Stimulated activated CD4-positive, alpha-beta T cell treated with anti-CD3 and anti-CD28 coated beads, Interleukin-12 subunit alpha, Interleukin-12 subunit beta, amount 100 ng/mL, for 4 hours (primary cell): ENCODE measurements at places on chromosomes 16 and 17.

DNA sequence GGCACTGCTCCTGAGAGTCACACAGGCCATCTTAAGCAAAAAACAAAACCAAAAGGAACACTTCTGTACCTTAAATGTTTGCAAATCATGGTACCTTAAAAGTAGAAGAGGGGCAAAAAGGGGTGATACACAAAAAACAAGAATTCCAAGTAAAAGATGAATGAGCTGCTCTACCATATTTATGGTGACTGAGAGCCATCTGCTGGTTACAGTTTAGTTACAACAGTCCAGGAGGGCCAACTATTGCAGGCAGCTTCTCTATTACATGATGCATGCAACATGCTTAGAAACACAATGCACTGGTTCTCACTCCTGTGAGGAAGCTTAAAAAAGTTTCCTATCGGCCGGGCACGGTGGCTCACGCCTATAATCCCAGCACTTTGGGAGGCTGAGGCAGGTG lies 53.5 kb downstream of the STX8 start:
- DNase-seq: no peak

DNA sequence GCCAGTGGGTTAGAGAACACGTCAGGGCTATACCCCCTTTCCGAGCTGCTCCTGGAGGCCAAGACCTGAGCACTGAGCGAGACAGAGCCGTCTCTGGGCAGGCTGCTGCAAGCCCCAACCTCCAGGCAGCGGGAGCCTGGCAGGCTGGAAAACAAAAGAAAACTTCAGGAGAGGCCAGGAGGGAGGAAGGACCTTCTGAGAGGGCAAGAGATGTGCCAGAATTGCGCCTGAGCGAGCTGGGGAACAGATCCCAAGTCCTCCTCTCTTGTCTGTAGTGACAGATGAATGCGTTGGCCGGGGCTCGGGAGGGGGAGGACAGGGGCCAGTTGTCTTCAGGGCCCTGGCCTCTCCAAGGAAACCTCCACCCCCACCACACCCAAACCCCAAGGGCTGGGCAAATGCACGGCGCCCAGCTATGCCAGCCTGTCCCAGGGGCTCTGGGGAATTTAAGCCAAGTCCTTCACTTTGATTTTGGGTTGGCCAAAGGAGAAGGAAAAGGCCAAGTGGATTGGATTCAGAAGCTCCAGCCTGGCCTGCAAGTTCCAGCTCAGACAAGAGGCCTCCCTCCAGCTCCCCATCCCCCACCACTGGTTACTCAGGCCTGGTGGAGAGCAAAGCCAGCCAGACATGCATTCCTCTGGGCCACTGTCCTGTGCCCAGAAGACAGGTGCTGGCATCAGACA lies 18.1 kb downstream of the SDK2 start:
- DNase-seq: no peak

GRCh38 chr16:69761983-69762813 lies at the start of gene WWP2:
WWP2 (plus strand) TSS chr16:69762332; CDS start chr16:69787011, 24,679 bp downstream.
- DNase-seq: peak; percentile 71

GRCh38 chr17:14827396-14827919 lies 437.7 kb downstream of the PMP22 start:
- no peak for DNase-seq

DNA sequence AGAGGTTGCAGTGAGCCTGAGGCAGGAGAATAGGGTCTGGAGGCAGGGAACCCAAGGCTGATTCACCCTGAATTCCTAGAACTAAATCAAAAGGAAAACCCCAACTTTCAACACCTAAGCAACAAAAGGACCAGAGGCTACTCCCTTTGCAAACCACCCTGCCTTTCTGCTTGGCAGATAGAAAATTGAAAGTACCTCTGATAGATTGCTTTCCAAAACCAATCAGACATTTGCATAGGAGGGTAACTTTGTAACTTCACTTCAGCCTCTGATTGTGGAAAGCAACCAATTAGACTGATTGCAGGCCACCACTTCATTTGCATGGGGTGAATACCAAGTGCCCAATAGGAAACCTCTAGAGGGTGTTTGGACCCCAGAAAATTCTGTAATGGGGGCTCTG lies 10.9 kb upstream of the TMEM98 start:
- no peak for DNase-seq

GRCh38 chr16:11265124-11265523 lies 4.0 kb downstream of the TNP2 start:
- no peak for DNase-seq

GRCh38 chr17:41254861-41255260 lies 323 bp upstream of the KRTAP9-9 start:
- no peak for DNase-seq

DNA sequence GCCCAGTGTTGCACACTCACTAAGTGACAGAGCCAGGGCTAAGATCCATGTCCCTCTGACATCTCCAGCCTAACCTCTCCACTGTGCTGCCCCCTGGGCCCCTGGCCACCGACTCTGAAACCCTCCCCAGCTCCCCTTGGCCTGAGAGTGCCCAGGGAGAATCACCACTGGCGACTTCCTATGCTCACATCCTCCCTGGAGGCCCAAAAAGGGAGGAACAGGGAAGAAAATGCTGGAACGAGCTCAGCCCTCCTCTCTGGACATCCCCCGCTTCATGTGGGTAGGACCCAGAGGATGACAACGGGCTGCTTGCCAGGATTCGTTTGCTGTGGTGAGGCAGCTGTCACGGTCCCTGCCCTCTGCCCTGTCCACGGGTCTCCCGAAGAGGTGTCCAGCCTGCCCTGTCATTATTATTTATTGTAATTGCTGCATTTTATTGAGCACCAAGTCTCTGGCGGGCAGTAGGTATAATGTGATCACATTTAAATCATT lies 153.5 kb upstream of the RPL38 start:
- DNase-seq: no peak

DNA sequence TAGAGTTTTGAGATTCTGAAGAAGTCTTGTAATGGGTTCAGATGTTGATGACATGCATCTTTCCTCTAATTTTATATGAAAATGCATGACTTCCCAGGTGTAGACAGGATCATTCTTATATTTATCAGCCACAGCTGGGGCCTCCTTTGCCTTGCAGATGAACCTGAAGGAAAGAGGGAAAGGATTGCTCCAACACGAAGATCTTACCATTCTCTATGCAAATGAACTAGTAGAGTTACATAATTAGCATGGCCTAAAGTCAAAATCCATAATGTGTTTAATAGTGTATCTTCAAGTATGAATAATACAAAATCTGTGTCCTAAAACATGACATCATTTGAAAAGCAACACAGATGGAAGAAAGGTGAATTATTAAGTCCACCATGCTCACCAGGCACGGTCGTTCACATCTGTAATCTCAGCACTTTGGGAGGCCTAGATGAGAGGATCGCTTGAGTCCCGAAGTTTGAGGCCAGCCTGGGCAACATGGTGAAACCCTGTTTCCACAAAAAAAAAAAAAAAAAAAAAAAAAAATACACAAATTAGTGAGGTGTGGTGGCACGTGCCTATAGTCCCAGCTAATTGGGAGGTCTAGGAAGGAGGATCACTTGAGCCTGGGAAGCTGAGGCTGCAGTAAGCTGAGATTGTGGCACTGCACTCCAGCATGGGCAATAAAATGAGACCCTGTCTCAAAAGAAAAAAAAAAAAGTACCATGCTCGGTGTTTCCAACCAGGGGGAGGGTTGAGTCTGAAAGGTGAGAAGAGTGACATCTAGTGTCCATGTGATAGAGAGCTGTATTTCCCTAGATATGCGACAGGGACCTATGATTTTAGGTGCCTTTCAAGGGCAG lies 6.3 kb downstream of the VWA3A start:
- no peak for DNase-seq

DNA sequence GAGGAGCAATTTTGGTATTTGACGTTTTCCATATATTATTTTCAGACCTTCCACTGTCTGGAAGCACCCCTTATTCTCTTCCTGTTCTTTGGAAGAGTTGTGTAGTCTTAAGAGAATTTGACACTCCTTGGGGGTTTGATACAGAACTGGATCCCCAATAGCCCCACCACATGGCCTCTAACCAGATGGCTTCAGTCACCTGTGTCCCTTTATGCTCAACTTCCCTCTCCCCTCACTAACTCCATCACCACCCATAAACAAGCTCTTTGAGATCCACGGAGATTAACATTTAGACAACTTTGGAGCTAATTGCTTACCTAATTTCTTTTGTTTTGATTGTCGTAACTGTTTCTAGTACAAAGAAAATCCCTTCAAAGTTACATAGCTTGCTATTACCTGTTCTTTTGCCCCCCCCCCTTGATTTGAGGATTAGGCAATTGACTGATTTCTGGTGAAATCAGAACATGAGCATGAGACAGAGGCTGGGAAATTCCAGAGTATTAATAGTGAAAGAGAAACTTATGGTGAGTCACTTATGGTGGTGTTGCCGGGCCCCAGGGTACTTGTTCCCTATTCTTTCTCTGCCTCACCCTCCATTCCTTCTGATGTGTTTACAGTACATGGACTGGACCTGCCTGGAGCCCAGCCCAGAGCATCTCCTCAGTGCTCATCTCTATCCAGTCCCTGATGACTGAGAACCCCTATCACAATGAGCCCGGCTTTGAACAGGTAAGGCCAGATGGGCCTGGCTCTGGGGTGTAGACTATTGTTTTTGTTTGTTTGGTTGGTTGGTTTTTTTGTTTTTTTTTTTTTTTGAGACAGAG lies 7.5 kb downstream of the UBE2Z start:
- DNase-seq: peak; percentile 38

DNA sequence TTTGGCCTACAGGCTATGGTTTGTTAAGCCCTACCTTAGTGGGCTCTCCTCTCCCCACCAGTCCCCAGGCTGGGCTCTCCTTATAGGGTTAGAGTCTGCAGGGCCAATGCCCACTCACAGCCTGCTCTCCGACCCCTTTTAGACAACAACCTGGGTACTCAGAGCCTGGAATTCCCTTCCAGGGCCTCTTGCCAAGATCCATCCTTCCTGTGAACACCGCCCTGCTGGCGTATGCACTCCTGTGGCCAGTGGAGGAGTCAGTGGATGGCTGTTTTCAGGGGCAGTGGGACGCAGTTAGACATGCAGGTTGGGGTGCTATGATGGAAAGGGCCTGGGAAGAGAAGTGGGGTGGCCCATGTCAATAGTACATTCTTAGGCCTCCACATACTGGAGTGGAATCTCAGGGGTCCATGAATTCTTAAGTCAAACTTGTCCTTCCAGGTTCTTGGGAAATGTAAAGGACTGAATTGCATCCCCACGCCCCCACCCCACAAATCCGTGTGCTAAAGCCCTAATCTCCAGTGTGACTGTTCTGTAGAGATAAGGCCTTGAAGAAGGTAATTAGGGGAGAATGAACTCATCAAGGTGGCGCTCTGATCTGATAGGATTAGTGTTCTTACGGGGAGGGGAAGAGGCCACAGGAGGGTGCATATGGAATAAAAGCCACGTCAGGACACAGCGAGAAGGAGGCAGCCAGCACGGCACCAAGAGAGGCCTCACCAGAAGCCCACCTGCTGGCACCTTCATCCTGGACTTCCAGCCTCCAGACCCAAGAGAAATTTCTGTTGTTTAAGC lies 81.6 kb upstream of the CACNG5 start:
- no peak for DNase-seq

- DNase-seq: no peak
Observed at GRCh38 chr16:17770104-17770503, 299.3 kb upstream of the XYLT1 start.

GRCh38 chr17:57285701-57286100 lies 29.4 kb downstream of the MSI2 start:
- DNase-seq: no peak

DNA sequence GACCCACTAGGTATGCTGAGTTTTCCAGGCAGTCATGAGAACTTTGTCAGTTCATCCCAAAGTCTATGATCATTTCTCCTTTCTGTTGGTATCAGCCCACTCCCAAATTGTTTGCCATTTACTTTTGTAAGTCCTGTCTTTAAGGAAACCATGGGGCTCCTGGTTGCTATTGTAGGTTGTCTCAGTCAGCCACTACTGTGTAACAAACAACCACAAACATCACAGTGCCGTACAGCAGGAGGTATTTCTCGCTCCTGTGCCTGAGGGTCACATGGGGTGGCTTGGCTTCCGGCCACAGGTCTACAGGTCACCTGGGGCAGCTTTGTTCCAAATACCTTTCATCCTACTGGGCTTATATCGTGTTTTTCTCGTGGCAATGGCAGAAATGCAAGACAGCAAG lies 71.6 kb downstream of the C17orf67 start:
- DNase-seq: no peak

DNA sequence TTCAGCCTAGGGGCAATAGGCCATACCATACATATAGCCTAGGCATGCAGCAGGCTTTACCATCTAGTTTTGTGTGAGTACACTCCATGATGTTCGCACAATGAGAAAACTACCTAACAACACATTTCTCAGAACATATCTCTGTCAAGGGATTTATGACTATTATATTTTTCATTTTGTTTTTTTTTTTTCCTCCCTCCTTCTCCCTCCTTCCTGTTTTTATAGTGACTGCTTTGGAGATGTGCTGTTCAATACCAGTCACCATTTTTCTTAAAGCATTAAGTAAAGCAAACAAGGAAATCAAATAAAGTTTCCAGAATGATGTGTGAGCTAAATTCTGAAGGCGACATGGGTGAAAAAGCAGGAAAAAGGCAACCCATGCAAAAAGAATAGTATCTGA lies 194.6 kb downstream of the STX8 start:
- DNase-seq: no peak

DNA sequence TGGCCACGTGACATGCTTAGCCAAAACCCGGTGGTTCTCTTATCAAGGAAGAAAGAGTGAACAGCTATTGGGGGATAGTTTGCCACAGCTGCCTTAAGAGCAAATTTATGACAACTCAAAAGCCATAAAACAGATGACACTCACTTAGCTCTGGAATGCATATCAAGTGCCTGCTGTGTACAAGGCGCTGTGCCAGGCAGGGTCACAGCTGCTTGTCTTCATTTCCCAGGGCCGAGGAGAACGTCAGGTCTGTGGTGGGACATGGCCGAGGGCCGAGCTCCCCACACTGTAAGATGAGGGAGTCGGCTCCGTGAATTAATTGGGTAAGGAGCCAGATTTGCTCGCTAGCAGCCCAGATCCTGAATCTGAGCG lies 14.0 kb downstream of the EEF2K start:
- no peak for DNase-seq

- DNase-seq: no peak
Observed at GRCh38 chr17:2385240-2386210, 15.3 kb downstream of the MNT start.

GRCh38 chr17:70251706-70252105 lies 82.4 kb downstream of the KCNJ2 start:
- DNase-seq: no peak

- peak; percentile 68 for DNase-seq
Observed at GRCh38 chr17:10616502-10617119, 40.5 kb downstream of the MYH3 start.

- DNase-seq: no peak
Observed at GRCh38 chr16:11200592-11200991, 55.4 kb downstream of the SOCS1 start.

GRCh38 chr17:11170881-11171280 lies 70.1 kb upstream of the SHISA6 start:
- DNase-seq: no peak
